Midbrain (tissue), 1 donor: ENCODE measurements at places on chromosomes 6 and 20.

DNA sequence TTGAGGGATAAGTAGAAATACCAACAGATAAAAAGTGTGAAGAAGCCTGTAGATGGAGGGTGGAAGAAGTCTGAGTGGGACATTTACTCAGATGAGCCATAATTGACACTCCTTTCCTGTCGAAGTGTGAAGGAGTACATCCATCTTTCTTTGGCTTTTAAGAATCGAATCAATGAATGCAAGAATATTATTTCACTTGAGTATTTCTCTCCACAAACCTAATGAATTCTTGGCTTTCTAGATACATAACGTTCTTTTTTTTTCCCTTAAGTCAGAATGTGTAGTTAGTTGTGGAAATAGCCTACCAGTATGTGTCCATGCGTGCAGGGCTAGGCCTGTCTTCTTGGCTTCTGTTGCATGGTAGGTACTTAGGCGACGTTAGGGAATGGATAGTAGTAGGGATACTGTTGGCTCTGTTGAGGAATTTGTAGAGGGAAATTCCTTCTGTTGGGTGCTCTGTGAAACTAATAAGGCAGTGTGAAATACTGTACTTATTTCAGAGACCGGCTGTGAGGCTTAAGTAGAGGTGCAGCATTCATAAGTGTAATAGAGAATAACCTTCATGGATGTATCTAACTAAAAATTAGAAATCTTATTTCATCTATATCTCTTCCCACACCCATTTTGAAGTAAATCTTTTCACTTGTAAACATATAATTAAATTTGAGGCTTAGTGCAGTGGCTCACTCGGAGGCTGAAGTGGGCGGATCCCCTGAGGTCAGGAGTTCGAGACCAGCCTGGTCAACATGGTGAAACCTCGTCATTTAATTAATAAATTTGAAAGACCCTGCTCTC, 1.5 kb downstream of the RPS18 start:
- no peak for DNase-seq

- no peak for DNase-seq
Measured at GRCh38 chr20:20317195-20317594, 50.7 kb upstream of the INSM1 start.

- no peak for DNase-seq
Measured at GRCh38 chr6:3523966-3524365, 67.1 kb upstream of the SLC22A23 start.

GRCh38 chr6:137867685-137868509, 838 bp downstream of the TNFAIP3 start:
- DNase-seq: no peak

- DNase-seq: no peak
Measured at GRCh38 chr6:122393351-122393896, 6.0 kb upstream of the HSF2 start.

DNA sequence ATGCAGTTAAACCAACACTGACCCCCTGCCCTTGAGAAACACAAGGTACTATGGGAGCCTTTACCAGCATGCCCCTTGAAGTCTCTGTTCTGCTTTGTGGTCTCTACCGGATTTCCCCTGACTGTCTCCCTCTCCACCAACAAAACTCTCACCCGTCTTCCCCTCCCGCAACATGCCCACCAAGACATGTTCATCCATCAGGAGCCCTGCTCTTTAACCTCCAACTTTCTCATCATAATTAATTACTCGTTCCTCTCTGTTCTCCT, 1.1 kb downstream of the ZNF165 start:
- DNase-seq: no peak

- no peak for DNase-seq
Measured at GRCh38 chr20:32476684-32477593, 108.2 kb downstream of the NOL4L start.
